ENCODE measurements at places on chromosomes 1 and 21.
A peak's percentile ranks its signal among the peaks of the same experiment; 100 is the strongest.

DNA sequence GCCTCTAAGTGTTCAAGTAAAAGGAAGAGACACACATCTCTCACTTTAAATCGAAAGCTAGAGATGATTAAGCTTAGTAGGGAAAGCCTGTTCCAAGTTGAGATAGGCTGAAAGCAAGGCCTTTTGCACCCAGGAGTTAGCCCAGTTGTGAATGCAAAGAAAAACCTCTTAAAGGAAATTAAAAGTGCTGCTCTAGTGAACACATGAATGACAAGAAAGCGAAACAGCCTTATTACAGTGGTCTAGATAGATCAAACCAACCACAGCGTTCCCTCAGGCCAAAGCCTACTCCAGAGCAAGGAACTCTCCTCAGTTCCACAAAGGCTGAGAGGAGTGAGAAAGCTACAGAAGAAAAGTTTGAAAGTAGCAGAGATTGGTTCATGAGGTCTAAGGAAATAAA, 14.9 kb downstream of the TCP10L start:
- DNase-seq, result no peak

GRCh38 chr1:3547055-3548005, 64.0 kb downstream of the MEGF6 start:
- DNase-seq, result no peak

DNA sequence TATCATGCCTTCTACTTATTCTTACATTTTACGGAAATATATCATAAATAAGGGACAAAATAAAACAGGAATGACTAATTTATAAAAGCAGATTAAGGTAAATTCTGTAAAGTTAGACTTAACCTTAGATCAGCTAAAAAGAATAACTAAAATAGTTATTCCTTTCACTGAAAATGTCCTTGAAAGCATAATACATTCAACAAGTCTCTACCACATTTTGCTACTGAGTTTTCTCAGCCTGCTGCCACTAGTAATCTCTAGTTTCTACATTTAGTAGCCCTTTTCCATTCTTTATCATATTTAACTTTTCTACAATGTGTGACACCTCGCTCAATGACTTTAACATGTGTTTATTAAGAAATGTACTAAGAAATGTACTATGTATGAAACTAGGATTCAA, 89.0 kb downstream of the DENND1B start:
- DNase-seq, result no peak

DNA sequence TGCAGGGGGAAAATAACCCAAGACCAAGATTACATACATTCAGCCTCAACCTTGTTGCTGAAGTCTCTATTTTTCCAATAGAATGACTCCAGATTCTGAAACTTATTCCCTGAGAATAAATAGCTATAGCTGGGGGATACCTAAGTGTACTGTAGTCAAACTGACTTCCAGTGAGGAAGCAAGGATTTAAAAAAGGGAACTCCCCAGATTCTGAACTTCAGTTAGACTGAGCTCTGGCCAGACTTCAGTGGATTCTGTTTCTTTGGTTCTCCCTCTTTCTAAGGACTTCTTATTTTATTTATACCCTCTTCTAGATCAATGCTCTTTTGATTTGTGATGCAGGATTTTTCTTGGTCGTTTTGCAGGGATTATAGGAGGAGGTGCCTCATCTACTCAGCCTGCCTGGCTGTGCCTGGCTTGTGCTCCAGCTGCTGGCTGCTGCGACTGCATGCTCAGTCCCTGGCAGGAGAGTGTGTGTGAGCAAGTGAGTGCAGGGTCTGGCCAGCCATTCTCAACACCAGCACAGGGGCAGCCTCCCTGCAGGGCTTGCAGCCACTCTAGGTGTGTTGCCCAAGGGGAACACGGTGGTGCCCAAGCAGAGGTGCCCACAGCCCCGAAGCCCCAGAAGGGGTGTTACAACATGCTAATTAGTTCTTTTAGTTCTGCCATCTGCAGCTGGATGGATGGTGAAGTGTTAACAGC, 43.0 kb downstream of the SPATA17 start:
- no peak for DNase-seq

- no peak for DNase-seq
These were observed 33.9 kb downstream of the APP start for GRCh38 chr21:26136671-26137070.

- DNase-seq, result no peak
These were observed 49.8 kb downstream of the KCNJ15 start for GRCh38 chr21:38306433-38307141.

GRCh38 chr1:67953301-67953700, 97.1 kb downstream of the DIRAS3 start:
- DNase-seq, result no peak

- peak; percentile 86 for DNase-seq
These were observed 177.7 kb upstream of the HP1BP3 start for GRCh38 chr1:20964540-20965484.

DNA sequence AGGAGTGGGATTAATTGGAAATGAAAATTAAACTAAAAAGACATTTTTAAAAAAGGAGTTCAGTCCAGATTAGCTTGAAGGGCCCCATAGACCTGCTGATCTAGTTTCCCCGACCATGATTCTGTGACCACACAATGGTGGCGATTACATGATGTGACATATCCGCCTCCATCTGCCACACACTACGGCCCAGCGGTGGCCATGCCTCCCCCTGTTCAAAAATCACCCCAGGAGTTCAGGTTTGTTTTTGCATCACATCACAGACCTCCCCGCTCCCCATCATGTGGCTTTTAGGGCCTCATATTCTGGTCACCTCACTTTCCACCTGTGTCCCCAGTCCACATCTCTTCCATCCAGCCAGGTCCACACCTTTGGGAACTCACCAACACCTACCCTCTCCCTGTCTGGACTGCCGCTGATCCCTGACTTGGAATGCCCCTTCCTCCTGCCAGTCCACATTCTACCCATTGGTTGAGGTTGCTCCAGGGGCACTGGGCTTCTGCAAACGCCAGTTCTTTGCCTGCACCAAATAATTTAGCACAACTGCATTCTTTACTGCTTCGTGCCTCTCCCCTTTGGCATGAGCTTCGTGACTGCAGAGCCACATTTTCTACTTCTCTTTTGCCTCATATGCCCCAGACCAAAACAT, 38.9 kb downstream of the CD247 start:
- no peak for DNase-seq

DNA sequence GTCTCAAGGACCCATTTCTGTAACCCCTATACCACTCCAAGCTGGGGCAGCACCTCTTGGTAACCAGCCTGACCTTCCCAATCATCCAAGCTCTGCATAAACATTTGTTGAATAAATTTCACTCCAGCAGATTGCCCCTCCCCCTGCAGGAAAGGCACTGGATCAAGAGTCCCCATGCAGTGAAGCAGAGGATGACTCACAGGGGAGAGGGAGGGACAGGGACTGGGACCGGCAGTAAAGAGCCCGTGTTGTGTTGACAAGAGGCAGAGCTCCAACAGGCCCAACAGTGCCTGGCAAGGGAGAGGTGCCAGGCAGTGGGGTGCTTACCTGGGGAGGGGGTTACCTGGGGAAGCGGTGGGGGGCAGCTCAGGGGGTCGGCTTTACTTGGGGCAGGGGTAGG, 32.3 kb downstream of the SLC9A1 start:
- peak; percentile 58 for DNase-seq

DNA sequence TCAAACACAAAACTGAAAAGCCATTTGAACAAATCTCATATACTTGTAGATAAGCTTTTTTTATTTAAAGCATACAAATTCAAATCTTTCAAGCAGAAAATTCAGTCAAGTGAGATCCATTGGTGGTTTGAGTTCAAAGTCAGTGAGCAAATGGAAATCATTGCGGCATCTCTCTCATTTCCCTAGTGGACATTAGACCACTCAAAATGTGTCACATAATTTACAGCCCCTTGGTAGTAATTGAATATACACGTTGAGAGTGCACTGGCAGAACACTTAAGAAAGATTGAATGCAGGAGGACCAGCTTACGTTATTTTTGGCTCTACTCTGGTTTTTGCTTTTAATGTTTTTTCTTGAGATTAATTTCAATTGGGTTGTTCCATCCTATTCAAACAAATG, 633.7 kb downstream of the USP25 start:
- DNase-seq, result no peak

DNA sequence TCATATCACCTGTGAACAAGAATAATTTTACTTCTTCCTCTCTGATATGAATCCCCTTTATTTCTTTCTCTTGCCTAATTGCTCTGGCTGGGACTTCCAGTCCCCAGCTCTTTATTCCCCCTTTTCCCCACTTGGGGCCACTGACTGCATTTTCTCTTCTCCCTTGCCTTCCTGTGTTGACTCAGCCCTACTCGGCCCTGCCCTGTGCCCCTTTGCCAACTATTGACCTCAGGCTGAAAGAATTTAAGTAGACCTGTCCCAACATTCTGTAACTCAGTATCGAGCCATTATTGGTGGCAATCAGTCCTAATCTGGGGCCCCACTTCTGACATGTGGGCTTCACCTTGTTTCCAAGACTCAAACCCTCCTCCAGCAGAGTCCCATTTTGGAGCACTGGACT, 60.6 kb upstream of the STUM start:
- no peak for DNase-seq

- no peak for DNase-seq
These were observed 60.0 kb upstream of the IVNS1ABP start for GRCh38 chr1:185376840-185377635.

- no peak for DNase-seq
These were observed at the start of gene MX1 for GRCh38 chr21:41425954-41426675. TSS of gene MX1 (plus strand) at chr21:41426239. CDS start at chr21:41432071, 5,832 bp downstream.

DNA sequence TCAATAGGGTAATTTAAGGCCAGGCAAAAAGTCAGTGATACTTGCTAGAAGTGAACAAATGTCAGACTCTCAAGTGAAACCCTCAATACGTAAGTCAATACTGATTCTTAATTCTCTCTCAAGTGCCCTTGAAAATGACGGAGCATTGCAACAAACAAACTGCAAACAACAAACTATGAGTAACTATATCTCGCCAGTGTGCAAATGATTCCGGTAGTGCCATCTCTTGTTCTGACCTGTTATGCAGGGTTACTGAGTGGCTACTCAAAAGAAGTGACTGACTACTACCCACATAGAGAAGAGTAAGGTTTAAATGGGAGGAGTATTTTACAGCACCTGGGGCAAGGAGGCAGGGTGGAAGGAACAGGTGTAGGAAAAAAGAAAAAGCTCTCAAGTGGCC, 1.6 kb downstream of the SLC19A2 start:
- no peak for DNase-seq

DNA sequence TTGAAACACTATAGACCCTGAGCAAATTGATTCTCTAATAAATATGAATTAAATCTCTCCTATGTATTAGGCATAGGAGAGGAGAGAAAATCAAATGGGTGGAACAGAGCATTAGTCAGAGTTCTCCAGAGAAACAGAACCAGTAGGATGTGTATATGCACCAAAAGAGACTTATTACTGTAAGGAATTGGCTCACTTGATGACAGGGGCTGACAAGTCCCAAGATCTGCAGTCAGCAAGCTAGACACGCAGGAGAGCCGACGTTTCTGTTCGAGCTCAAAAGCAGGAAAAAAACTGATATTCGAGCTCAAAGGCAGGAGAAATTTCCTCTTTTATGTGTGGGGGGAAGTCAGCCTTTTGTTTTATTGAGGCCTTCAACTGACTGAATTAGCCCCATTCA, 259.2 kb upstream of the KAZN start:
- no peak for DNase-seq

- no peak for DNase-seq
These were observed 9.0 kb downstream of the MGST3 start for GRCh38 chr1:165639821-165640623.

GRCh38 chr21:45507523-45507875, 34.7 kb downstream of the SLC19A1 start:
- no peak for DNase-seq

- DNase-seq, result no peak
These were observed 41.5 kb downstream of the PTPRC start for GRCh38 chr1:198680174-198680875.

- no peak for DNase-seq
These were observed 14.7 kb upstream of the KIRREL1 start for GRCh38 chr1:157978586-157979403.

DNA sequence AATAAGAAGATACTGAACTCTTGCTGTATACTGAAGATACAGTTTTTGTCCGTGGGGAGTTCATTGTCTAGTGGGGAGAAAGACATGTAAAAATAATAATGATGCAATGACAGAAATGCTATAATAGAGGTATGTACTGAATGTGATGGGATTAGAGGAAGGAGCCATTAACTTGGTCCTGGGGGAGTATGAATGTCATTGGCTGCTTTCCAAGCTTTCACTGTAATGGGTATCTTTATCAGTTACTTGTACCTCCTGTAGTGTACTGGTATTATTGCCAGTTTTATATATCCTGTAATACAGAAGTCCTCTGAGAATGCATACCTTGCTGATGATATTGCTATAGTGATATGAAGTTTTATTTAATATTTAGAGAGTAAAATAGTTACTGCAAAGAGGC, 7.4 kb downstream of the BTBD8 start:
- no peak for DNase-seq

DNA sequence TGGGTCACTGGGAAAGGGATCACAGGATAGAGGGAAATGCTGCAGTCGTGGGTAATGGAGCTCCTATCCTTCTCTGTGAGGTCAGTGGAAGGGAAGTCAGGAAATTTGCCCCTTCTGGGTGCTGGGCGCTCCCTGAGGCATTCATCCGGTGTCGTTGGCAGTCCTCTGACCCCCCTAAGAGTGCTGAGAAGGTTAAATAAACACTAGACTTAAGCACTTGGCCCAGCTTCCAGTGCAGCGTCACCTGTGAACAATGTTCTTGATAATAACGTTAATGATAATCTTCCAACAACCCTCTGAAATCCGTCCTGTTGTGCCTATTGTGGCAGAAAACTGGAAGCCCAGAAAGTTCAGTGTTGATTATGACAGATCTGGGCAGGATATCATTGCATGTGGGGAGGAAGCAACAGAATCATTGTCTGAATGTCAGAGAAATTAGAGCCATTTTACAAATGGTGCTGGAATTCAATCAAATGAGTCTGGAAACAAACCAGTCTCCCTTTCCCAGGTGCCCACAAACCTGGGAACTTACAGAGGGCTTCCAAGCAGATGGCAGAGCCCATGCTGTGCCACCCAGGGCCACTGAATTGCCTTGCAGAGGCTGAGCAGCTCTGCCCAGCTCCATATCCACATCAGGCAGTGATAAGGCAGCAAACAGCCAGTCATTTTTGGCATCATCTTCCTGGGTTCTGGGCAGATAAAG, 216.8 kb downstream of the KAZN start:
- DNase-seq, result no peak

- no peak for DNase-seq
These were observed 17.7 kb downstream of the GNB1 start for GRCh38 chr1:1873186-1873585.

DNA sequence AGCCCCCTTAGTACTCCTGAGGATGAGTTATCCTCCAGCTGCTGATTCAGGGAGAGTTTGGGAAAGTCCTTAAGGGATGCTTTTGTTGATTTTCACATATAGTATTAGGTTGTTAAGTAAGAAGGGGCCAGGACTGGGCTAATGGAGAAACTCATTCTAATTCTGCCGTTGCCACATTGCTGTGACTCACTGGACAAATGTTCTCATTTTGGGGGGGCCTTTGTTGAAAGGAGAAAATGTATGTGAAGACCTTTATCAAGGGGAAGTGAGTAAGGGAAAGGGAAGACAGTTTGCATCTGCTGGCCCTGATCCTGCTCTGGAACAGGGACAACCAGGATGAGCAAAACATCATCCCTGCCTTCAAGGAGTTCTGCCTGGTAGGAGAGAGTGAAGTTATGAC, 123.2 kb upstream of the FGGY start:
- DNase-seq, result no peak

GRCh38 chr1:45258059-45258650, 51.8 kb upstream of the ZSWIM5 start:
- no peak for DNase-seq
